ENCODE measurements at places on chromosomes 13 and 19. TPM values are rescaled to one million over a fixed set of nuclear protein-coding genes. Genes with fewer than 3 reads are reported as not detected.

The USHBP1 gene
- total RNA-seq, result 8.2 TPM

GRCh38 chr13:42478531-42479156, 95.3 kb upstream of the TNFSF11 start:
- no peaks in the 10 kb centered on the region for H3K4me1 ChIP-seq
- H3K27me3 ChIP-seq, result no peaks in the 10 kb centered on the region
- no peaks in the 10 kb centered on the region for H3K36me3 ChIP-seq
- H3K4me3 ChIP-seq, result no peak overlapping the region
- H3K27ac ChIP-seq, result no peak overlapping the region
- no peak for DNase-seq

DNA sequence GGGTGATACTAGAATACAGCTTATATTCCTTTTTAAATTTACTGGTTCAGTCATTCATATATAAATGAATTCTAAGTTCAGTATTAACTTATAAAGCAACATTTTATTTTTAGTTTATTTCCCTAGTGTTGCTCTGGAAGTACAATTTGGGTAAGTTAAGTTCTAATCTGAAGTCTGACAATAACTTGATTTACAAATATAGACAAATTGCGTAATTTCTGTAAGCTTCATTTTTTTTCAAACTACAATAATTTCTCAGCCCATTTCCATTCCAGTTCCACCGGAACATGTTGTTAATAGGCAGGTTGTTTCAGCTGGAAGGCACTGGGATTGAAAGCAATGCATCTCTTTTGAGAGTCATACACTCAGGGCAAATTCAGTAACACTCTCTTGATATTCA, 2000.7 kb downstream of the OLFM4 start:
- no peaks in the 10 kb centered on the region for H3K36me3 ChIP-seq
- no peak for DNase-seq
- no peak overlapping the region for H3K27ac ChIP-seq
- no peak overlapping the region for H3K4me3 ChIP-seq

DNA sequence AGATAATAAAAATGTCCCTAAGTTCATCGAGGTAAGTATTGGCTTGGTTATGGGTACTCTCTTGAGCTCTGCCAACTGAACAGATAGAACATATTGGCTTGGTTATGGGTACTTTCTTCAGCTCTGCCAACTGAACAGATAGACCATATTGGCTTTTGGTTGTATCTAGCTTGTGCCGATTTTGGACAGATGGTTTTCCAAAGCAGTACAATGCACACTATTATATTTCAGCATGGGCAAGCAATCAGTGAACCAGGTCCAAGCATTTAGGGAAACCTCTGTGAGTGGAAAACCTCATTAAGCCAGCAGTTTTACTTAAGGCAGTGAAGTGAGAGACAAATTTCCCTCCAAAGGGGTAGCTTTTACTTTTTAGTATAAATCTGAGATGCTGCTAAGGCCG, 1440.5 kb upstream of the SPRY2 start:
- no peaks in the 10 kb centered on the region for H3K4me1 ChIP-seq
- no peak overlapping the region for H3K27ac ChIP-seq
- no peaks in the 10 kb centered on the region for H3K36me3 ChIP-seq

DNA sequence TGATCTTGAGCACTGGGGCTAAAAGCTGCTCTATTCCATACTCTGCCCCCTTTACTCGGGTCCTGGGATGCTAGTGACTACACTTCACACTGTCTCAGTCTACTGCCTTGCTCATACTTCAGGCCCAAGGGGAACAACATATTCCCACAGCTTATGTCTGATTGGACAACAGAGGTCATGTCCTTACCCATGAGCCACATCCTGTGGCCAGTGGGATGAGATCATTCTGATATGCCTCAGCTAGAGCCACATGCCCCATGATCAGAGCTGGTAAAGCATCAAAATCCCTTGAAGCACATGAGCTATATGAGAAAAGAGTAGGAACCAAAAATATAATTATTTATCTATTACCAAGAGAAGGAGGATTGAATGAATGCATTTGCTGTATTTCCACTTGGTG, 290.1 kb upstream of the TSHZ3 start:
- no peak for DNase-seq
- no peaks in the 10 kb centered on the region for H3K36me3 ChIP-seq
- H3K27ac ChIP-seq, result no peak overlapping the region
- H3K4me1 ChIP-seq, result no peaks in the 10 kb centered on the region
- H3K4me3 ChIP-seq, result no peak overlapping the region
